ENCODE measurements at places on chromosomes 12 and 14.

DNA sequence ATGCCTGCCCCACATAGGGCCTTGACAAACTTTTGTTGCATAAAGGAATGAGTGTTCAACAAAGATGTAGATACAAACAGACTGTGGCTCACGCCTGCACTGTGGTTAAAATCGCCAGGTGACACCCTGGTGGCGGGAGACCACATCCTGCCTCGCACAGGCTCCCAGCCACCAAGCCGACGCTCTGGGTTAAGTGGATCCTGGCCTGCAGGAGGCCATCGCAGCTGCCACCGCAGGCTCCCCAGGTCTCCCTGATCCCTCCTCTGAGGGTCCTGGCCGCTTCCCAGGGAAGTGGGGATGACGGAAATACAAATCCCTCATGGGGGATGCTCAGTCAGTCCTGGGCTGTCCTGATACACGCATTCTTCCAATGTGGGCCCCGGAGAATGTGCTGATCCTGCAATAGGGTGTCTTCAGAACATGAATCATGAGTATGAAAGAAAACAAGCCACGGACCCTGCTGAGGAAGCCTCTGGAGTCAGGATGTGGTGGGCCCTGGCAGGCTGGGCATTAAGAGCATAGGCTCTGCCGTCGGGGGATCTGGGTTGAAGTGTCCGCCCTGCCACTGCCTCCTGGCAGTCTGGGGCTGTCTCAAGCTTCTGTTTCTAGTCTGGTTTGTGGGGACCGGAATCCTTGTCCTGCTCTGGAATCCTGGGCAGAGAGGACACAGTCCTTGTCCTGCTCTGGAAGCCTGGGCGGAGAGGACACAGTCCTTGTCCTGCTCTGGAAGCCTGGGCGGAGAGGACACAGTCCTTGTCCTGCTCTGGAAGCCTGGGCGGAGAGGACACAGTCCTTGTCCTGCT lies 53.5 kb upstream of the BEGAIN start:
- peaks cover 3% of the 10 kb centered on the region for H3K27me3 ChIP-seq
- no peak overlapping the region for H3K4me3 ChIP-seq
- no peaks in the 10 kb centered on the region for H3K36me3 ChIP-seq
- H3K27ac ChIP-seq, result no peak overlapping the region
- peak; percentile 98 for DNase-seq

DNA sequence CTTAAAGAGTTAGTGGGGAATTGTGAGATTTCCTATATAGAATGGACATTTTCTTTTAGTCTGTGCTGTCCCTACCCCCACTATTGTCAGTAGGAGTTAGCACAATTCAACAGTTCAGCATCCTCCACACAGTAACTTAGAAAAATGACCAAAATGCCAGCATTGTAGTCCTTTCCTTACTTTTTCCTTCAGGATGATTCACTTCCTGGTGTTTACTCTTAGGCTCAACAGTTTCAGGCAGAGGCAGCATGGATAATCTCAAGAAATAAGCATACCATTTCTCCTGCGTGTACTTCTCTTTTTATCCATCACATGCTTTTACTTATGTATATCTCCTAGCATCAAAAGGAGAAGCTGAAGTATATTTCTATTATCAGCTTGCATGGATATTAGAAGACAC lies 683.4 kb downstream of the SLC16A7 start:
- no peaks in the 10 kb centered on the region for H3K36me3 ChIP-seq
- no peaks in the 10 kb centered on the region for H3K27me3 ChIP-seq
- no peak overlapping the region for H3K27ac ChIP-seq

DNA sequence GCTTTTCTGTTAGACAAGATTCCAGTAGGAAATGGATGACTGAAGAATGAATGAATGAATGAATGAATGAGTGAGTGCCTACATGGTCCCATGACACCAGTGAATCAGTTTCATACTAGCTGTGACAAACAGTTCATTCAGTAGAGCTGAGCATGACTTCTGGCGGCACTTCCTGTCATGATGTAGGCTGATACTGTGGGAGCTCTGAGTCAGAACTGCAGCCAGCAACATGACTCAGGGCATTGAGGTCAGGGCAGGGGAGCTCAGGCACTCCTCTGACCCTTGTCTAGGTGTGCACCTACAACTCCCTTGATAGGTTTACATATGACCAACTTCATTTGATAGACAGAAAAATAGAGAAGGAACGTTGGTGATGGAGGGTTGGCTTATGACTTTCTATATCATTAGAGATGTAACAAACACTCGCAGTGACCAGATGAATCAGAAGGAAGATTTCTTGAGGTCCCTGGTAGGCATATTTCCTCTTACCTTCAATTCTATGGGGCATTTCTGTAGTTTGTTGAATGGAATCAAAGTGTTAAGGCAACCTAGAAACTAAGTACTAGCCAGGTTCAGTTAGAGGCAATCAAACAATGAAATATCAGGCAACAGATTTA lies 139.3 kb upstream of the ARHGAP5 start:
- H3K27ac ChIP-seq, result no peak overlapping the region
- no peak overlapping the region for H3K4me3 ChIP-seq
- H3K4me1 ChIP-seq, result no peaks in the 10 kb centered on the region

- no peak within 1 kb of the TSS for H3K27ac ChIP-seq
- H3K4me3 ChIP-seq, result no peak within 1 kb of the TSS
- no peaks in the 10 kb centered on the region for H3K27me3 ChIP-seq
- no peaks in the 10 kb centered on the region for H3K36me3 ChIP-seq
- peaks cover 20% of the 10 kb centered on the region for H3K4me1 ChIP-seq
- DNase-seq, result peak; percentile 43
These were observed at the start of gene C1S for GRCh38 chr12:7060353-7060954. C1S (plus strand) TSS chr12:7060718; CDS start chr12:7061913, 1,195 bp downstream.

DNA sequence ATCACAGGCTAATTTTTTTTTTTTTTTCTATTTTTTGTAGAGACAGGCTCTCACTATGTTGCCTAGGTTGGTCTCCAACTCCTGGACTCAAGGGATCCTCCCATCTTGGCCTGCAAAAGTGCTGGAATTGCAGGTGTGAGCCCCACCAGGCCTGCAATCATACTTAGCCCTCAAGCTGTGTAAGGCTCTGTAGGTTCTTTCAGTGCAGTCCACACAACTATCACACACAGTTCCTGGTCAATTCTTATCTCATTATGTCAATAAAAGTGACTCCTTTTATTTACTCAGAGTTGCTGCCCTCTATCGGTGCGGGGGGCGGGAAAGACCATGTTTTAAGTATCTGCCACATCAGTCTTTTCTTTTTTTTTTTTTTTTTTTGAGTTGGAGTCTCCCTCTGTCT lies 29.0 kb downstream of the SLC2A3 start:
- peak; percentile 59 for DNase-seq
- no peaks in the 10 kb centered on the region for H3K36me3 ChIP-seq
- H3K27me3 ChIP-seq, result no peaks in the 10 kb centered on the region
- no peak overlapping the region for H3K4me3 ChIP-seq

- no peak overlapping the region for H3K4me3 ChIP-seq
- no peak for DNase-seq
- no peaks in the 10 kb centered on the region for H3K27me3 ChIP-seq
- no peak overlapping the region for H3K27ac ChIP-seq
- H3K36me3 ChIP-seq, result no peaks in the 10 kb centered on the region
- H3K4me1 ChIP-seq, result no peaks in the 10 kb centered on the region
These were observed 55.1 kb upstream of the CMKLR1 start for GRCh38 chr12:108394196-108394595.

DNA sequence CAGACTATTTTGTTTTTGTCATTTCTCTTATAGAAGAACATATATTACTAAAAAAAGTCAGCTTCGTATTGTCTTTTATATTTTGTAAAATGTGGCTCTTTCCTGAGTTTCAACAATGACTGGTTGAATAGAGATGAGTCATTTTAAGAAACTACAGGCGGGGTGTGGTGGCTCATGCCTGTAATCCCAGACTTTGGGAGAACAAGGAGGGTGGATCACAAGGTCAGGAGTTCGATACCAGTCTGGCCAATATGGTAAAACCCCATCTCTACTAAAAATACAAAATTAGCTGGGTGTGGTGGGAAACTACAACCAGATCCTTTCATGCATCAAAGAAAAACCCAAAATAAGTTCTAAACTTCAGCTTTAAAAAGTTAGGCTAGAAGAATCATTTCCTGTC lies 28.8 kb downstream of the HECTD4 start:
- no peaks in the 10 kb centered on the region for H3K27me3 ChIP-seq
- H3K4me3 ChIP-seq, result no peak overlapping the region
- H3K4me1 ChIP-seq, result peaks cover 13% of the 10 kb centered on the region
- H3K36me3 ChIP-seq, result no peaks in the 10 kb centered on the region
- DNase-seq, result peak; percentile 5

DNA sequence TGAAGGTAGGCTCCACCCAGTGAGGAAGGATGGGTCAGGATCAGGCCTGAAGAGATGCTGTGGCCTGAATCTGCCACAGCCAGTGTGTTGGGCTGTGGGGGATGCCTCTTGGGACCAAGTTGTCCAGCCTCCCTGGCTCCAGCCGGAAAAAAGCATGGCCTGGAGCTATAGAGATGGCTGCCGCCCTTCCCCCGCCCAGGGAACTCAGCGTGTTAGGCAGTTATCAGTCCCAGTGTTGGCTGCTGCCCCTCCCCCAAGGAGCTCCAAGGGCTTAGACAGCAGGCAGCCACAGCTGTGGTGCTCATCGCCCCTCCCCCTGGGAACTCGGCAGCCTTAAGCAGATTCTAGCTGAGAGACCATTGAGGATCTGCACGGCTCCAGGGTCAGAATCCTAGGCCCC lies 158.0 kb downstream of the CAPZA3 start:
- H3K27ac ChIP-seq, result no peak overlapping the region
- no peak overlapping the region for H3K4me3 ChIP-seq
- DNase-seq, result no peak
- no peaks in the 10 kb centered on the region for H3K36me3 ChIP-seq
- H3K27me3 ChIP-seq, result no peaks in the 10 kb centered on the region

- no peaks in the 10 kb centered on the region for H3K36me3 ChIP-seq
- H3K27me3 ChIP-seq, result peaks cover 9% of the 10 kb centered on the region
- no peak overlapping the region for H3K4me3 ChIP-seq
- H3K4me1 ChIP-seq, result peaks cover 7% of the 10 kb centered on the region
These were observed 272.7 kb upstream of the DIO3 start for GRCh38 chr14:101288436-101289229.

DNA sequence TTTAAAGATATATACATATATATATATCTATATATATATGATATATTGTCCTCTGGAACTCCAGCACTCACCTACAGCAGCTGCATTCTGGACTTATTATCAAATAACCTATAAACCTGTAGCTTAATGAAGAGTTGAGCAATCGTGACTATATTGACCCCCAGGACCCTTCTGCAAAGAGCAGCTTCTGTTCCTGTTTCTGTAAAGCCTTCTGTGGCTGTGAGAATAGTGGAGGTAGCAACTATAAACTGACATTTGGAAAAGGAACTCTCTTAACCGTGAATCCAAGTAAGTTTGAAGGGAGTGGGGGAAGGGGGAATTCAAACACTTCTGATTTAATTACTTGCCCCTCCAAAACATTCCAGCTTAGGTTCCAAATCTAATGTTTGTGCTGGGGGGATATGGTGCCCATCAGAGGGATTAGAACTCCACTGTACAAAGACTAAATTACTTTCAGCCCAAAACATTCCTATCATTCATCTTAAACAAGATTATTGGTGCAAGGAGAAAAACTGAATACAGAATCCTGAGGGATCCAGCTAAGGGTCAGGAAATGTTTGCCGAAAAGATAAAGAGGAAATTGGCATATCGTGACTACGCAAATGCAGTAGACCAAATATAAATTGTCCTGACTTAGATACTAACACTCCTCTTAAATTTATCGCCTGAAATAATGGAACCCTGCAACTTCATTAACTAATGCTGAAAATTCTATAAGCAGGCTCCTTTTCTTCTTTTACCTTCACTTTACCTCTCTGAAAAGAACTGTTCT lies 106.1 kb downstream of the DAD1 start:
- H3K4me1 ChIP-seq, result peaks cover 6% of the 10 kb centered on the region
- H3K4me3 ChIP-seq, result no peak overlapping the region
- no peaks in the 10 kb centered on the region for H3K27me3 ChIP-seq
- no peak overlapping the region for H3K27ac ChIP-seq
- no peaks in the 10 kb centered on the region for H3K36me3 ChIP-seq
- no peak for DNase-seq

GRCh38 chr14:50052517-50052916 lies 63.9 kb downstream of the VCPKMT start:
- no peaks in the 10 kb centered on the region for H3K27me3 ChIP-seq
- no peaks in the 10 kb centered on the region for H3K36me3 ChIP-seq
- no peak for DNase-seq
- H3K4me3 ChIP-seq, result no peak overlapping the region
- H3K27ac ChIP-seq, result no peak overlapping the region

GRCh38 chr12:120965534-120966091 lies 12.7 kb upstream of the HNF1A start:
- no peaks in the 10 kb centered on the region for H3K27me3 ChIP-seq
- no peak overlapping the region for H3K27ac ChIP-seq
- no peak overlapping the region for H3K4me3 ChIP-seq
- no peak for DNase-seq
- H3K36me3 ChIP-seq, result no peaks in the 10 kb centered on the region
- H3K4me1 ChIP-seq, result no peaks in the 10 kb centered on the region

GRCh38 chr14:106459971-106460730 lies 933.8 kb downstream of the TMEM121 start:
- H3K4me1 ChIP-seq, result peaks cover 9% of the 10 kb centered on the region
- H3K4me3 ChIP-seq, result no peak overlapping the region
- no peak for DNase-seq
- no peaks in the 10 kb centered on the region for H3K36me3 ChIP-seq
- no peaks in the 10 kb centered on the region for H3K27me3 ChIP-seq

DNA sequence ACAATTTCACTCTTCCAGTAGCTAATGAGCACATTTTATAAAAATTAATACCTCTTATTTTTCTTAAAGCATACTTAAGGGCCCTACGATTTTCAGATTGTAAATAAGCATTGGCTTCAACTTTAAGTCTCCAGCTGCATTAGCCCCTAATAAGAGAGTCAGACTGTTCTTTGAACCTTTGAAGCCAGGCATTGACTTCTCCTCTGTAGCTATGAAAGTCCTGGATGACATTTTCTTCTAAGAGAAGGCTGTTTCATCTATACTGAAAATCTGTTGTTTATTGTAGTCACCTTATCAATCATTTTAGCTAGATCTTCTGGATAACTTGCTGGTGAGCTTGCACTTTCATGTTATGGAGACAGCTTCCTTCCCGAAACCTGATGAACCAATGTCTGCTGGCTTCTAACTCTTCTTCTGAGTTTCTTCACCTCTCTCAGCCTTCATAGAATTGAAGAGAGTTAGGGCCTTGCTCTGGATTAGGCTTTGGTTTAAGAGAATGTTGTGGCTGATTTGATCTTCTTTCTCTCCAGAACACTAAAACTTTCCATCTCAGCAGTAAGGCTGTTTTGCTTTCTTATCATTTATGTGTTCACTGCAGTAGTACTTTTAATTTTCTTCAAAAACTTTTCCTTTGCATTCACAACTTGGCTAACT lies 377.1 kb upstream of the RGS6 start:
- no peaks in the 10 kb centered on the region for H3K27me3 ChIP-seq
- no peak for DNase-seq
- H3K36me3 ChIP-seq, result no peaks in the 10 kb centered on the region

DNA sequence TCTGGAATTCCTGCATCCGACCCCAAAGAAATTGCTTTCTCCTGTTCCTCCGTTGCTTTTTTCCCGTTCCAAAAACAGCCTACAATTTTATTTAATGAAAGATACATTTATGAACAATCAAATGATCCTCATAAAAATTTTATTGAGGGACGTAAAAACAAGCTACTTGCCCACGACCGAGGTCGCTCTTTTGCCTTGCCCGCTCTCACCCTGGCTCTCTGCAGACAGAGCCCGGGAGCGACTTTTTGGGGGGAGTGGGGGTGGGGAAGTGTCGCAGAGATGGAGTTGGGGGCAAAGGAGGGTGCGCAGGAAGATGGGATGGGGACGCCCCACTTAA lies 1.1 kb upstream of the HOXC9 start:
- no peak for DNase-seq
- H3K27ac ChIP-seq, result no peak overlapping the region
- H3K4me1 ChIP-seq, result peaks cover 2% of the 10 kb centered on the region
- no peaks in the 10 kb centered on the region for H3K36me3 ChIP-seq
